ENCODE measurements at places on chromosomes 1 and 21.
A peak's percentile ranks its signal among the peaks of the same experiment; 100 is the strongest.

GRCh38 chr1:215273838-215274516 is 191.4 kb downstream of the KCNK2 start:
- DNase-seq, result peak; percentile 41

- DNase-seq, result no peak
Measured at GRCh38 chr1:180888870-180889269, 23.8 kb upstream of the KIAA1614 start.

DNA sequence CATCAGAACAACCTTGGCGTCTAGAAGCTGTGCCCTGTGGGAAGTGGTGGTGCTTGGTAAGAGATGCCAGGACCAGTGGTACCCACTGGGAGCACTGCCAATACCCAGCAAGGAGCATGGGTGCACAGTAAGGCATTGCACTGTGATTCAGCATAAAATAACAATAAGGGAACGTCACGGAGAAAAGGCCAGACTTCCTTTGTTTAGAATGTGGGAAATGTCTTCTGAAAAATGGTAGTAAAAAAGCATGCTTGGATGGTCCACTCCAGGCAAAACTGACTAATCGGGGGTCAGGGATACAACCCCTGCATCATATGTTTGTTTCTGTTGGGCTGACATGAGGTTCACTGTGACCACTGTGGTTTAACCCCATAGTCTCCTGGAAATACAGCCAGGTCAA is 14.7 kb downstream of the METTL18 start:
- DNase-seq, result no peak

DNA sequence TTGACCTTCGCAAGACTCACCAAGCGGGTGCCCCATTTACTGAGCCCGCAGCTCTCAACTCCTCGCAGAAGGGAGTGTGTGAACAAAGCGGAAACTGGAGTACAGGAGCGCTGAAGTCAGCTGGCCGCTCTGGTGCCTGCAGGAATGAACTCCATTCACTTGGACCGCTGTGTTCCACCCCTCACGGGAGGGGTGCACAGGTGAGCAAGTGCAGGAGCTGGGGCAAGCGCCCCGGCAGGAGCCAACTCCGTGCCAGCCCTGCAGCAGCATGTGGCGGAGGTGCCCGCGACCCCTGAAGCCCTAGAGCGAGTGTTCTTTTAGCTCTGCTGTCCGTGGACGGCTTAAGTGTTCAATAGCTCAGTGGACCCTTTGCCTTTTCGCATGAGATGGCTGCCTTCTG is 471.6 kb upstream of the ADGRL4 start:
- no peak for DNase-seq

DNA sequence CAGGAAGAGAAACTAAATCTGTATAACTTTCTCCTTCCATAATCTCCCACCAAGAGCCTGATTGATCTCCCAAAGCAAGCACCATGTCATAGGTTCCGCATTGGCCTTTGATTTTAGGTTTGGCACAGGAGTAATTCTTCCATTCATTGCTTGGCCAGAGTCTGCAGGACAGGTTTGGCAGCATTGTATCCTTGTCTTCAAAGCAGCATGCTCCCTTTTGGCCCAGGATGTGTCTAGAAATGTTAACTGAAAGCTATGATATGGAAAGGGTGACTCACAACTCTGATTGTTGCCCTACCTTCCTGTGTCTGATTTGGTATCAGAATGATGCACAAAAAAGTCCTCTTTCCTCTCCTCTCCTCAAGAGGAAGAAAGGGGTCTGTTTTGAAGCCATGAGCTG is 824.3 kb upstream of the PRMT6 start:
- DNase-seq, result no peak

- DNase-seq, result no peak
Measured at GRCh38 chr1:72439036-72439435, 156.7 kb upstream of the NEGR1 start.

GRCh38 chr1:85274969-85275453 is 1.4 kb downstream of the BCL10 start:
- no peak for DNase-seq

- no peak for DNase-seq
Measured at GRCh38 chr1:34770891-34771504, 10.0 kb upstream of the GJB3 start.

- no peak for DNase-seq
Measured at GRCh38 chr1:97461782-97462181, 459.1 kb downstream of the DPYD start.

- DNase-seq, result no peak
Measured at GRCh38 chr1:213268221-213268620, 217.2 kb downstream of the RPS6KC1 start.

DNA sequence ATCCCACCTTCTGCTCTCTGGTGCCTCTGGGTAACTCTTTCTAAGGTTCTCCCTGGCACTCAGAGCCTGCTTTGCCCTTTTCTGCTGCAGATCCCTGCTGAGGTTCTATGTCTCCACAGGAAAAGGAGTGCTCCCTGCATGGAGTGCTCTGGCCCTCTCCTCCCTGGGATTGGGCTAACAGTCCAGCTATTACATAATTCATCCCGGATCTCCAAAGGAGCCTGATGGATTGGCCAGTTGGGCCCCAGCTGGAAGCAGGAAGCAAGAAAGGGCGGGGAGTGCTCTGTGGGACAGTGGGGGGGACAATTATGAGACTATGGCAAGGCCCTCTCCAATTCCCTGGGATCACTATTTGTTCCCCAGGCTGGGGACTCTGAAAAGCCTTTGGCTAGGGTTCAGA is 51.9 kb upstream of the GOLT1A start:
- DNase-seq, result no peak

DNA sequence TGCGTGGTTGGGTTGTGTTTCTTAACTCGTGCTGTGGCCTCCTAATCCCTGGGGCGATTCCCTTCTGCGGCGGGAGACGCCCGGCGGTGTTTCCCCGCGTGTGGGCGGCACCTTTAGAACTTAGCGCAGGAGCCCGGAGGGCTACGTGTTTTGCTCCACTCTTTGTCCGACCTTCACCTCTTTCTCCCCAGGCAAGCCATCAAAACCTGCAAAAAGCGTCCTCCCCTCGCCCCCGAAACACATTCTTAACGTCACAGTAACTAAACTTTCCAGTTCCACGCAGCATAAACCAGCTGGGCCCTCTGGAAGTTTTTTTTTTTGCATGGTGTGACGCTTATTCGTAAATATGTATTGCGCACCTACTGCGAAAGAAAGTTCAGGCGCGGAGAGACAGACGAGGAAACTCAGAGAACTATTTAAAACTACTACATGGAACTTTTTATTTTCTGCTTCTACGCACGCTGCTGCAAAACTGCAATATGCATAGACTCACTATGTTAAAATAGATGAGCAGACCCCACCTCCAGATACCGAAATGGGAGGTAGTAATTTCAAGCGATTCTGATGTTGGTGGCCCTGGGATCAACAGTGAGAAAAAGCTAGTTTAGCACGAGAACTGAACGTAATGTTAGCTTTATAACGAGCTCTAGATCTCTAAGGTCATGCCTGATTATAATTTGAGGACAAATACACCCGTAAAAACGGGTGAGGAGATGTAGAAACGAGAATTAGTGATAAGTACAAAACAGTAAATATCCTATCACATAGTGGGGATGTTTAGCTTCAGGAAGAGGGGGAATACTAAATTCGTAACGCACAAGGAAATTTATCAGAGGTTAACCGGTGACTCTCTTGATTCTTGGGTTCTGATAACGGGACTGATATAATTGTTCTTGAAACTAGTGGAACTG is 920 bp downstream of the MTR start:
- DNase-seq, result no peak

DNA sequence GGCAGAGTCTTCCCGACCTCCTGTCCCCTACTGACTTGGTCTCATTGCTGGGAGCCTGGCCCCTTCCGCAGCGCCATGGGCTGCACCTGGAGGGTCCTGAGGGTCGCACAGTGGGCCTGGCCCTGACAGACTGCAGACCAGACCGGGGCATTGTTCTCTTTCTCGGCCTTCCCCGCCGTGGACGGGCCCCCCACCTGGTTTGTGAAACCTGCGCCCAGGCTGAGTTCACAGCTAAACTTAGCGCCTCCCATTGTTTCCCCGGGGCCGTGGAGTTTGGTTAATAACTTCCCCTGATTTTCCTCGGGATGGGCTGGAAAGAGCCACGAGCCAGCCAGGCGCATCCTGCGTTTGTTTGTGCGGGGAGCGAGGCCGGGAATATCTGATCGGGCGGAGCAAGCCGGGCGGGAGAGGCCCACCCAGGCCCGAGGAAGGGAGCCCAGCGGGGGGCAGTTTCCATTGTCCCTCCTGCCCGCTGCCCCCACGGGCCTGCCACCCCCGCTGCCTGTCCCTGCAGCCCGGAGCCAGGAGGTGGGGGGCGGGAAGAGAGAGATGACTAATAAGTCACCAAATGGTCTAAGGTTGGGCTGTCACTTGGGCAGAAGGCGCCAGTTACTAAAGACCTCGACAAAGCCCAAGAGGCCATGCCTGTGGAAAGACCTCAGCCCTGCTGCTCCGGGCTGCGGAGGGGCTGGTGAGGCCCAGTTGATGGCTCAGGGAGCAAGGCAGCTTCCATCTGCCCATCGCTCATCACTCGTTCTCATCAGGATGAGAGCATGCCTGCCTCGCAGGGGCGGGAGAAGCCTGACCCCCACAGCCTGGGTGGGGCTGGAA is 39.0 kb upstream of the ARHGEF16 start:
- no peak for DNase-seq

Measured in AG04449 (cell line).